Fibroblast of the aortic adventitia (primary cell): ENCODE measurements at places on chromosomes 5 and 9.

GRCh38 chr5:115414406-115415142 lies 118.1 kb upstream of the CCDC112 start:
- DNase-seq: peak; percentile 80

DNA sequence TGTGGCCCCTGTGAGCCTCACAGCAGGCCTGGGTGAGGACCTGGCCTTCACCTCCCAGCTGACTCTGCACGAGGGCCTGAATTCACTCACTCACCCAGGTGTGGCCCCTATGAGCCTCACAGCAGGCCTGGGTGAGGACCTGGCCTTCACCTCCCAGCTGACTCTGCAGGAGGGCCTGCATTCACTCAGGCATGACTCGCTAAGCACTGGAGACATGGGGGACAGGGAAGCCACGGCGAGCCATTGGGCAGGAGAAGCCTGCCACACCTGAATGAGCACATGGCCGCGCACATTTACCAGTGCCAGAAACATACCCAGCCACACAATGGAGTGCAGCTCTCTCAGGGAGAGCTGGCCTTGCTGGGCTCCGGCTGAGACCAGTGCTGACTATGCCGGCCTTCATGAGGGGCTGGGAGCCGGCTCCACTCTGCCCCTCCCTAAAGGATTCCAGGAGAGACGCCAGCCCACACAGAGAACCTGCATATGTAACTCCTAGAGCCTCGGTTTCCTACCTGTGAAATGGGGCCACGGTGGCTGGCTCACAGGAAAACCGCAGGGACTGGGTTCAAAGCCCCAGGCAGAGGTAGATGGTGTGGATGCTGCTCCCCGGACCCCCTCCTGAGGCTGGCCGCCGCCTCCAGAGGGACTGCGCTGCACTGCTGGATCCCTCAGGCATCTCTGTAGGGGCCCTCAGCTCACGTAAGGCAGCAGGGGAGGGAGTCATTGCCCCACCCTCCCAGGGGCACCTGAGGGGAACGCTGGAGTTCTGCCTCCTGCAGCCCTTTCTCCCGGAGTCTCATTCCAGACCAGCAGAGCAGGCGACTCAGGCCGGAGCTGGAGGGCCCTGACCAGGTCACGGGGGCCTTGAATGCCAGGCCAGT lies 7.2 kb downstream of the ADAMTS2 start:
- DNase-seq: no peak

DNA sequence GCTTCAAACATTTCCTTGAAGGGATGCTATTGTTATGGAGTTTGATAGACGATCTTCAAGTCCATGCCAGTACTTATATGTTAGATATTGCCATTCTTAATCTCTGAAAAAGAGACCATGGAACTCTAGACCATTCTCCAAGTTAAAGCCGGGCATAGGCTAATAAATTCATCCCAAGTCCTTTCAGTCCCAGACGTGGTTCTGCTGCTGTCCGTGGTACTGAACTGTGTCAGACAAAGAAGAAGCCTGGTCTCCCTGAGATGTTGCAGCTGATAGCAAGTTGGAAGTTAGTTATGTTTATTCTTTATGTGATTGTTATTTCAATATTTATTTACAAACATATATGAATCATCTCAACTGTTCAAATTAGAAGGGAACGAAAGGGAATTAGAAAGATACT lies 158.7 kb downstream of the NMUR2 start:
- no peak for DNase-seq

- DNase-seq: no peak
Observed at GRCh38 chr9:136306211-136307208, 2.6 kb upstream of the CCDC187 start.

GRCh38 chr9:108197899-108198298 lies 657.9 kb downstream of the ACTL7B start:
- no peak for DNase-seq

- DNase-seq: peak; percentile 79
Observed at GRCh38 chr5:65760504-65761275, 38.7 kb downstream of the NLN start.

GRCh38 chr9:95349091-95350038 lies 31.9 kb upstream of the FANCC start:
- no peak for DNase-seq

GRCh38 chr5:177425801-177426565 lies 493 bp upstream of the GRK6 start:
- peak; percentile 100 for DNase-seq

DNA sequence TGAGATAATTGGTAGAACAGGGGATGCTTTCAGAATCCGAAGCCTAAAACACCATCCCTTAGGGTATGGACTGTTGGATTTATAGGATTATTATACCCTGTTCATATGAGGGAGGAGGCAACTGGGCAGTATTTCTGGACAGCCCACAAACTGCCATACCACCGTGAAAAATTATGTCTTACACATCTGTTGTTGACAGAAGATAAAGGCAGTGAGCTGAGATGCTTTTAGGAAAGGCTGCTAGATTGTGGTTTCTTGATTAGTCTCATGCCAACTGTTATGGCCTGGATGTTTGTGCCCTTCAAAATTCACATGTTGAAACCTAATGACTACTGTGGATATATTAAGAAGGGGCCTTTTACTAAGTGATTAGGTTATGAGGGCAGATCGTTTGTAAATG lies 83.7 kb upstream of the DHFR start:
- no peak for DNase-seq

- DNase-seq: no peak
Observed at GRCh38 chr5:61010467-61011454, 65.8 kb downstream of the NDUFAF2 start.

DNA sequence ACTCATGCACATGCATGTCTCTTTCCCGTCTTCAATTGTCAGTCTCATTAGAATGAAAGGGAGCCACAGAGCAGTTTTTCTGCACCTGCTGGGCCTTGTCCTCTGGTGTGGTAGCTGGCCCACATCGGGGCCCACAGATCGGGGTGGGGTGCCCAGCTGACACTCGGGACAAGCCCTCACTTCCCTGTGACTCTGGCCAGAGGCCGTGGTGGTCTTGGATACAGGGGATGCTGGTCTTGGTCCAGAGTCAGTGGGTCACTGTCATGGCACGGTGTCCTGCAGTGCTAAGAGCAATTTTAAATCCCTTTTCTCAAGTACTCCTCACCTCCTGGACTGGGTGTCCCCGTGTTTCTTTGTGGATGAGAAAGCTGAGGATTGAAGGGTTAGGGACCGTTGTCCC lies 193.2 kb downstream of the CACNA1B start:
- DNase-seq: no peak

DNA sequence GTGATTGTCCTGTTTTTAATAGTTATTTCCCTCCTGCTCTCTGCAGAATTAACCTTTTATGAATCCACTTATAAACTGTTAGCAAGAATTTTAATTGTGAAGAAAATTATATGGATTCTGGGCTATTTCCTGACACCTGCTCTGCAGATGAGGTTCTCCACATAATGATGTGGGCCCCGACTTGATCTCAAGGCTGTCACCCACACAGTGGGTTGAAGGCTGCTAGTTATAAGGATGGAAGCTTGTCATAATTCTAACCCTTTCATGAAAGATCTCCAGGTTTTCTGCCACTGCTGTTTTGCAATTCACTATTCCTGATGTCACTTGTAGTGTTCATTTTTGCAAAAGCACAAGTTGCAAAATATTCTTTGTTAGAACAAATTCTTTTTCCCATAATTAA lies 69.1 kb upstream of the MAN2A1 start:
- DNase-seq: no peak

DNA sequence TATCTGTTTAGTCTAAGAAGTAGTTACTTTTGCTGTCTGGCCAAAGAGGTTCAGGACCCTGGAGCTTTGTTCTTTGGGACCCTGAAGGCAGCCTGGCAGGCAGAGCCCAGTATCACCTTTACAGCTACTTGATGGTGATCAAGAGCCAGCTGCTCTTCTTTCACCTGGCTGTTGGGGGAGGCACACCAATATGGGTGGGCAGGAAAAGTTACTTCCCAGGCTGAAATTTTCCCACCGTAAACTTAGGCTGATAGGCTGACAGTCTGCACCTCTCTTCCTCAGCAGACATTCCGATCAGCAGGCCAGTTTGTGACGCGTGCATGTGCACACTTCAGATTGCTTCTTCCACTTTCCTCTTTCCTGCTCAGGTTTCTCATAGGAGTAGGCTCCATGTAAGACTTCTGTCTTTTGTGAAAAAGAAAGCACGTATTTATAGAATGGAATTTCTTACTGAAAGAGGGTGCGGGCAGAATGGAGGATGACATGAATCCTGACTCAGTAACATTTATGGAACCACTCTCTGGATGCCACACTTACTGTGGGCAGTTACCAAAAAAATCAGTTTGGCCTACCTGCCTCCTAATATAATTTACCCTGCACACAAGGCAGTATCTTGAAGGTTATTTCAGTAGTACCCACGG lies 223.9 kb upstream of the DMRT1 start:
- DNase-seq: peak; percentile 23

- DNase-seq: no peak
Observed at GRCh38 chr5:142316681-142317080, 8.1 kb downstream of the SPRY4 start.

DNA sequence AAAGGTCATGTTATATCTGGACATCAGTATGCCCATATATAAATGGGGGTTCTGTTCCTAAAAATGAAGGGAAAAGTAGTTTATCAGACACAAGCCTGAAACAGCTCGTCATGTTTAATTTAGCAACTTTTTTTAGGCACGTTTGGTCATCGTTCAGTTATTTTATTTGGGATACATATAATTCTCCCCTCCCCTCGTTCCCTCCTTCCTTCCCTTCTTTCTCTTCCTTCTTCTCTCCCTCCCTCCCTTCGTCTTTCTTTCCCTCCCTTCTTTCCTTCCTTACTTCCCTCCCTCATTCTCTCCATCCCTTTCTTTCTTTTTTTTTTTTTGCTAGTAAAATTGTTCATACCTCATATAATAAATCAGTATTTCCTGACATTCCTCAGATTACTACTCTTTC lies 3.4 kb downstream of the PPWD1 start:
- no peak for DNase-seq

GRCh38 chr9:101791938-101792337 lies 53.5 kb upstream of the GRIN3A start:
- DNase-seq: peak; percentile 0

DNA sequence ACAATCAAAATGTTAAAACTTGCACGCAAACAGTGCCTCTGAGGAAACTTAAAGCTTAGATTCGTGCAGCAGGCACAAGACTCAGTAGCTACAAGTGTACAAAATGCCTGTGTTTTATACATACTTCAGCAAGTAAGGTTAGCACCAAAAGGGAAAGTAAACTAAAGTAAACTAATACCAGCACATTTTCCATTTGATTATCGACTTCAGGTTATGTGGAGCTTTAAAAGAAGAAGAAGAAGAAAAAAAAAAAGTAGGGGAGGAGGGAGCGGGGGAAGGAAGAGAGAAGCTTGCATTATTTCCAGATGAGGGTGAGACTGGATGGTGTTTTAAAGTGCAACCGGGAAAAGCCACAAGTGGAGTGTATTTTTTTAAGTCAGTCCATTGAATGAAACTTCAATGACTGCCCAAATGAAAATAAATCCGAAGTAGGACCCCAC lies 596 bp upstream of the ADAMTS6 start:
- DNase-seq: peak; percentile 76
